ENCODE measurements at places on chromosomes 16 and 17.

GRCh38 chr17:48577946-48578615, at the start of gene HOXB4:
Gene HOXB4, minus strand, starts transcription at chr17:48578350. Its CDS starts 31 bp downstream, at chr17:48578319.
- DNase-seq = no peak

DNA sequence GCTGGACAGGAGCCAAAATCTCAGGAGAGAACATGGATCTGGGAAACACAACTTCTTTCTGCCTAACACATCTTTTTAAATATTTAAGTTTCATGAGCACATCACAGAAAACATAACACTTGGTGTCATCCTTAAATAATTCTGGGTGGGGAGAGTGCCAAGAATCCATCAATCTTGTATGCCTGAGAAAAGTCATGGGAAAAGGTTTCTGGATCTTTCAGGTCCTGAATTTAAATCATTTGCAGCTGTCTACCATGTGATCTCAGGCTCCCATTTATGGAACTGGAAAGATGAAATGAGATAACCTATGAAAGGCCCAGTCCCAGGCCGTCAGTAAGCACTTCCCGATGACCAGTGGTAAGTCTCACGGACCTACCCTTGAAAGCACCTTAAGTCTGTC, 15.1 kb downstream of the CDH11 start:
- DNase-seq = no peak

DNA sequence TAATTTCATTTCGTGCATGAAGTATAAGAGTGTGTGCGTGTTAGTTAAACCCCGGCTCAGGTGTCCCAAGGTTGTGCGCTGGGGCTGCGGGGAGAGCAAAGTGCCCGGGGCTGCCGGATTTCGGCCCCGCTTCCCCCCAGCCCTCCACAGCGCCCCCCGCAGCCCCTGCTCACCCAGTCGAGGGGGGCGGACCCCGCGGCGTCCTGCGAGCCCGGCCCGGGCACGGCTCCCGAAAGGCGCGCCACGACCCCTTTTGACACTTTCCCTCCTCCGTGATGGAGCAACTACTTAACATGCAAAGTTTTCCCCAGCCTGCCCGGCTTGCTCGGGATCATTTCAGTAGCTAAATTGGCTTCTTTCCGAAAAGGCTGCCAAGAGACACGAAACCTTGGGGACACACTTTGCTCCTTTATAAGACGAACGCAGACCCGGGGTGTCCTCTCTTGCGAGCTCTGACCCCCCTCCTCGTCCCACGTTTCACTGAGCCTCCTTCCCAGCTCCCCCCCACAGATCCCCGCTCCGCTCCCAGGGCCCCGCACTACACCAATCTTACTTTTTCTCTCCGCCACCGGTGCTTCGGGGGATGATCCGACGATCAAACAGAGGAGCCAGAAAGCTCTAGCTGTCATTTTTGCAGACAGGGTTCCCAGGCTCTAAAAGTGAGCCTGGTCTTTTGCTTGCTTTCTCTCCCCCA, 552 bp downstream of the C17orf58 start:
- no peak for DNase-seq

DNA sequence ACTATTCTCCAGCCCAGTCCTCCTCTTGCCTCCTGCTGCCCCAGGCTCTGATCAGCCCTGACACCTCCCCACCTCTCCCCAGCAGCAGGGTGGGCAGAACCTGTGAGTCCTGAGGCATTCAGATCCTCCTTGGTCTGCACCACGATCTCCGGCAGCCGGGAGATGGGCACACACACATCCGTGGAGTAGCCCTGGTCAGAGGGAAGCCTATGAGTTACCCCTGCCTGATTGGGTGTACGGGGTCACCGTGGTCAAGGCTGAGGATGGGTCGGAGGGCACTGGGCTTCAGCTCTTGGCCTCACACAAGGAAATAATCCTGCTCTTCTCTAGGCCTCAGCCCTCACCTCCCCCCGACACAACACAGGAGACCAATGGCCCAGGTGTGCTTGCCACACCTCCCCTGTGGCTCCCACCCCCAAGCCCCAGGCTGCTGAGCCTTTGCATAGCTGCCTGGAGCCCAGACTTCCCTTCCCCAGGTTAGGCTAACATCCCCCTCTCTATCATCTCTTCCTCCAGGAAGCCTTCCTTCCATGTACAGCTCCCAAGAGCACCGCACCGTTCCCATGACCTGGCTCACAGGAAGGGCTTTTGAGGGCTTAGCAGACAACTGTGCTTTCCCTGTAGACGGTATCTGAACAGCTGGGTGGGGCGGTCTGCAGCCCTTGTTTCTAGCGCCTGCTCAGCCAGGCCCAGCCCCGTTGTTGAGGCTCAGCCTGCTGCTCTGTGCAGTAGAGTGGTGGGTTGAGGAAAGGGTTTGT, 3.7 kb downstream of the LDHD start:
- no peak for DNase-seq

GRCh38 chr16:66378741-66379570, 12.5 kb downstream of the CDH5 start:
- DNase-seq = no peak

DNA sequence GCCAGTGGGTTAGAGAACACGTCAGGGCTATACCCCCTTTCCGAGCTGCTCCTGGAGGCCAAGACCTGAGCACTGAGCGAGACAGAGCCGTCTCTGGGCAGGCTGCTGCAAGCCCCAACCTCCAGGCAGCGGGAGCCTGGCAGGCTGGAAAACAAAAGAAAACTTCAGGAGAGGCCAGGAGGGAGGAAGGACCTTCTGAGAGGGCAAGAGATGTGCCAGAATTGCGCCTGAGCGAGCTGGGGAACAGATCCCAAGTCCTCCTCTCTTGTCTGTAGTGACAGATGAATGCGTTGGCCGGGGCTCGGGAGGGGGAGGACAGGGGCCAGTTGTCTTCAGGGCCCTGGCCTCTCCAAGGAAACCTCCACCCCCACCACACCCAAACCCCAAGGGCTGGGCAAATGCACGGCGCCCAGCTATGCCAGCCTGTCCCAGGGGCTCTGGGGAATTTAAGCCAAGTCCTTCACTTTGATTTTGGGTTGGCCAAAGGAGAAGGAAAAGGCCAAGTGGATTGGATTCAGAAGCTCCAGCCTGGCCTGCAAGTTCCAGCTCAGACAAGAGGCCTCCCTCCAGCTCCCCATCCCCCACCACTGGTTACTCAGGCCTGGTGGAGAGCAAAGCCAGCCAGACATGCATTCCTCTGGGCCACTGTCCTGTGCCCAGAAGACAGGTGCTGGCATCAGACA, 18.1 kb downstream of the SDK2 start:
- no peak for DNase-seq

DNA sequence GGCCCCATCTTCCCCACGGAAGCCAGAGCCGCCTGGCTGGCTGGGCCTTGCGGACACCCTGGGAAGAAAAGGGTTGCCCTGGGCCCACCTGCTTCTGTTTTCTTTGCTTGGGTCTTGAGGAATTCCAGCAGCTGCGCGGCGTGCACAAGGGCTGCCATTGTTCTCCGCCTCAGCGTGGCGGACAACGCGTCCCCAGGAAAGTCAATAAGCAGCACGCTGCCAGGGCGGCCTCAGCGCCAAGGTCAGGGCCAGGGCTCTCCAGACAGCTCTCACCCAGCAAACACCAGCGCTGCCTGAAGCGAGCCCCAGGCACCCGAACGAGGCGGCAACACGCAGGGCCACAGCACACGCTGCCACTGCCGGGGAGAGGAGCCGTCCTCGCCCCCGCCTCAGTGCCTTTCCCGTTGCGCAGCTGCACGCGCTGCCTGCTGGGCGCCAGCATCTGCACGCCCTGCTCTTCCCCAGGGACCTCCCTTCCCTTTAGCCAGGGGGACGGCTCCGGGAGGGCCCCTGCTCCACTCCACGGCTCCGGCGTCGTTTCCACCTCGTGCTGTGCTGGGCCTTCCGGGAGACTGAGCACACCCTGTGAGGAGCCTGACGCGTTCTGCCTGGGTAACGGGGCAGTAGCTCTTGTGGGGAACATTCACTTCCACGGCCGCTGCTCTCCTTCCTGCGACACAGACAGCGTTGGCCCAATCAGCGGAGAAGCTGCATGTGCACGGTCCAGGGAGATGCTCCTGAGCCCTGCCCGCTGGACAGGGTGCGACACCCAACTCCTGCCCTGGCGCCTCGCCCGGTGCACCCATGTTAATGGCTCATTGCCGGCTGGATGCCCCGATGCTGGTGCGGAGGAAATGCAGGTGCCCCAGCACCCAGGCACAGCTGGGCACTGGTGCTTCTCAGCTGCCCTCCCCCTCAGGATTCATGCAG, 57.8 kb downstream of the LMF1 start:
- DNase-seq = no peak

- no peak for DNase-seq
Observed at GRCh38 chr16:56259425-56259779, 68.1 kb downstream of the GNAO1 start.

- no peak for DNase-seq
Observed at GRCh38 chr16:16149710-16150116, 73.6 kb downstream of the ABCC6 start.

- DNase-seq = no peak
Observed at GRCh38 chr16:1470481-1471251, 4.2 kb downstream of the CLCN7 start.

GRCh38 chr17:752620-753219, 656 bp upstream of the GEMIN4 start:
- DNase-seq = no peak

DNA sequence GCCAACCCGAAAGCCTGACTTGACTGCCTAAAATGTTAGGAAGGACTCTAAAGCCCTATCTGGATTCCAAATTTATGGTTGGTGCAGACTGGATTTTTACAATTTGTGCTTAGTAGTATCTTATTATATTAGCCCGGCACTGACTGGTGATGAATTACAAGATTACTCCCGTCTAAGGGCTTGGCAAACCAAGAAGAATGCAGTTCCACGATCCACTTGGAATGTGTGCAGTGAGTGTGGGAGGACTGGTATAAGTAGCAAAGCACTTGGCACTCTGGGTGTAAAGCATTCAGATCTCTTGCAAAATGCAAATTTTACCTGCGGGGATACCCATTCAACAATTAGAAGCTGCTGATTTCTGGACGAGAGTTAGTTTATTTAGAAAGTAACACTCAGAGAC, 539.4 kb downstream of the MAF start:
- DNase-seq = no peak

- no peak for DNase-seq
Observed at GRCh38 chr17:7538891-7539545, 9.8 kb upstream of the TNFSF12 start.

DNA sequence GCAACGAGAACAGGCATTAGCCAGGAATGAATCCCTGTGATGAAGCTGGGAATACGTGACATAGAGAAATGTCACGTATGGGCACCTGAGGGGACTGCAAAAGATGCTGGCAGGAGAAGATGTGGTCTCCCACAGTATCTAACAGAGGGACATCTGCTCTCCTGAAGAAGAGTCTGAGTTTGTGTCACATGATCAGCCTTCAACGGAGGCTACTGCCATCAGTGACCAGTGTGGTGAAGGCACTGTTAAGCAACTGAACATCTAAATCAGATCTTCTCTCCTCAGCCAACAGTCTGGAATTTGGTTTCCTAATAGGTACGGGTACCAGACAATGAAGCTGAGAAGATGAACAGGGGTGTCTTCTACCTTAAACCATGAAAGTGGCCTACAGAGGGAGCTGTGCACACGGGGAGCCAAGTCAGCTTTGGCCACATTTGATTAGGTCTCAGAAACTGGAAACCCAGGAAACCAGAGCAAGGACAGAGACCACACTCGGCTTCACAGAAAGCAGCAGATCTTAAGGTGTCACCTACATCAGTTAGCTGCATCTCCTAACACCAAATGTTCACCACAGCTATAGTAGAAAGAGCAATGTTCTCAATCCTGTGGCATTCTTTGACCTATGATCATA, 41.8 kb downstream of the BRD7 start:
- no peak for DNase-seq

GRCh38 chr16:72406390-72406789, 234.4 kb upstream of the PMFBP1 start:
- no peak for DNase-seq

GRCh38 chr17:81376946-81377714, 18.1 kb upstream of the BAHCC1 start:
- DNase-seq = no peak

DNA sequence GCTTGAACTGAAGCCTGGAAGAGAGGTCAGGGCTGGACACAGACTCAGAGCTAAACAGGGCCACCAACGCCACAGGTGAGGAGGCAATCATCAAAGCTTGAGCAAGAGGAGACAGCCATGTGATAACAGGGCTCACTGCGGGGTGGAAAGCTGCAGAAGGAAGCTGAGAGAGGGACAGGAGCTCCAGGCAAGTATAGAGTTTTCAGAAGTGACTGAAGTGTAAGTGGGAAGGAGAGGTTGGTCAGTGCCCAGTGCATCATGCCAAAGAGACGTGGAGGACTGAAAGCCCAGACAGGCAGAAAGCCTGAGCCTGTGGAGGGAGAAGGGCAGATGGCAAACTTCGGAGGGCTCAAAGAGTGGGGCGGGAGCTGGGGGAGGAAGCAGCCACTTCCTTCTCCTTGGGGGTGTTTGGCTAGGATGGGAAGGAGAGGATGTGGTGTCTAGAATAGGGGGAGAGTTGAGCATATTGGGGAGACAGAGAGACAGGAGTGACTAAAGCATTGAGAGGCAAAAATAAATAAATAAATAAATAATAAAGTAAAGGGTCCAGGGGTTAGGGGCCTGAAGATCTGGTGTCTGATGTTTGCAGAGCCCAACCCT, 2.6 kb downstream of the KIFC3 start:
- DNase-seq = no peak

- DNase-seq = no peak
Observed at GRCh38 chr17:57808882-57809281, 41.0 kb downstream of the MRPS23 start.

DNA sequence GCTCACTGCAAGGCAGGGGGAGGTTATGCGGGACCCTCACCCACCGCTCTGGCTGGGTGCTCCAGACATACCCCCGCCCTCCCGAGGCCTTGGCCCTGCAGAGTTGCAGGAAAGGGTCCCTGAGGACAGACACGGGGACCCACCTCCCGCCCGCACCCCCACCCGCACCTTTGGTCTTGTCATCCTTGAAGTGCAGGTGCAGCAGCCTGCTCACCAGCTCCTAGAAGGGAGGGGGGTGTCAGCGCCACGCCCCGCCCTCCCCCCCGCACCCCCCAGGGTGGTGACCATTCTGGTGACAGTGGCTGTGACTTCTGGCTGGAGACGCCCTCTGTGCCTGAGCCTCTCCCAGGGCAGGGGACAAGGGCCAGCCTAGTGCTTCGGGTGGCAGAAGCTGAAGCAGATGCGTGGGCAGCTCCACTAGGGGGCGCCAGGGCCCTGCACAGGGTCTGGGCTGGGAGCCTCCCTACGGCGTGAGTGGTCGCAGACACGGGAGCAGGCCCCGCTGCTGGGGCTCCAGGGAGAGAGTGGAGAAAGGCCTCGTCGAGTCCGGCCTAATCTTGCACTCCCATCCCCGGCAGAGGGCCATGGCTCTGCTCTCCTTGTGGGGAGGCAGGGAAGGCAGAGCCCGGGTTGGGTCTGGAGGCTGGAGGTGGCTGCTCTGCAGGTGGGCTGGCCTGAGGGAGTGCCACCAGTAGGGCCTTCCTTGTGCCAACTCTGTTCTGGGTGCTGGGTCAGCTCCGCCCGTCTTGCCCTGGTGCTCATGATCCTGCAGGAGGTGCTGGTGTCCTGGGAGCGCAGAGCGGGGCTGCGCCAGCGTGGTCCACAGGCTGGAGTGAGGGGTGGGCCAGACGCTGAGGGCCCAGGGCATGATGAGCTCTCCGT, 2.7 kb downstream of the CENPX start:
- peak; percentile 79 for DNase-seq

GRCh38 chr16:1745900-1746692, 25.2 kb downstream of the NME3 start:
- DNase-seq = peak; percentile 95
